ENCODE measurements at places on chromosomes 16 and 17. TPM values are rescaled to one million over a fixed set of nuclear protein-coding genes. Genes with fewer than 3 reads are reported as not detected.

PRSS36 gene
- total RNA-seq, result not detected

ZNF469 gene
- total RNA-seq, result 0.12 TPM

SSTR5 gene
- not detected for total RNA-seq

SCGB1C2 gene
- not detected for total RNA-seq

WDR45B gene
- 75.6 TPM for total RNA-seq

MYH8 gene
- 0.18 TPM for total RNA-seq

ITGA2B gene
- total RNA-seq, result 0.21 TPM

CPSF4L gene
- not detected for total RNA-seq

DNA sequence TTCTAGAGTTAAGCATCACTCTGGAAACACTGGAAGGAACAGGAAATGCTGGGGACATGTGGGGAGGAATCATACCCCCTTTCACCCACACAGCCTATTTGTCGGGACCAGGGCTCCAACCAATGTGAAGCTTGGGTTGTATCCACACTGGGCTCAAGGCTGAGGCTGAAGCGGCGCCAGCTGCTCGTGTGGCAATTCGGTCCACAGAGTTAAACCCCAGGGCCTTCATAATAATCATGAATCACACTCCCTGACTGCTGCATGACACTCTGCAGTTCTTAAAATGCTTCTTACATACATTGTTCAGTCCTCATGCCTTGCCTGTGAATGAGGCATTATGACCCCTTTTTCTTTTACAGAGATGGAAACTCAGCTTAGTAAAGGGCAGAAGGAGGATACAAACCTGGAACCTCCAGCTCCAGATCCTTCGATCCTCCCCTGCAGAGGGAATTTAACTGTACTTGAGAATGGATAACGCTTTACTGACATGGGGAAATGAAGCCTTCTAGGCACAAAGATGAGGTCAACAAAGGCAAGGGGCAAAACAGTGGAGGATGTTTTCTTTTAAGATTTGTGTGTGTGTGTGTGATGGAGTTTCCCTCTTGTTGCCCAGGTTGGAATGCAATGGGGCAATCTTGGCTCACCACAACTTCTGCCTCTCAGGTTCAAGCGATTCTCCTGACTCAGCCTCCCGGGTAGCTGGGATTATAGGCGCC lies 72.7 kb downstream of the SOX9 start:
- DNase-seq, result no peak

GRCh38 chr16:27383556-27384243 lies 18.3 kb upstream of the IL21R start:
- no peak for DNase-seq

DNA sequence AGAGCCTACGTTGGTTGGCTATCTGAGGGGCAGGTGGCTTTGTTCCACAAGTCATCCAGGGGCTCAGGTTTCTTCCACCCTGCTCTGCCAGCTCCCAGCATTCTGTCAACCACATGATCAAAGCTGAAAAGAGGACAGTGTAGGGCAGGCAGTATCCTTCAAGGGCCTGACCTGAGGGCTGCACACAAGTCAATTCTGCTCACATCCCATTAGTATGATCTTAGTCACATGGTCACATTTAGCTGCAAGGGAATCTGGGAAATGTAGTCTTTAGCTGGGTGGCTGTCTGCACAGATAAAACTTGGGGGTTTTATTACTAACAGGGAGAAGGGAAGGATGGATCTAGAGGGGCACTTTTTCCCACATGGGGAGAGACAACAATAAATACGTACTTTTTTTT lies 97.3 kb downstream of the SALL1 start:
- no peak for DNase-seq

DNA sequence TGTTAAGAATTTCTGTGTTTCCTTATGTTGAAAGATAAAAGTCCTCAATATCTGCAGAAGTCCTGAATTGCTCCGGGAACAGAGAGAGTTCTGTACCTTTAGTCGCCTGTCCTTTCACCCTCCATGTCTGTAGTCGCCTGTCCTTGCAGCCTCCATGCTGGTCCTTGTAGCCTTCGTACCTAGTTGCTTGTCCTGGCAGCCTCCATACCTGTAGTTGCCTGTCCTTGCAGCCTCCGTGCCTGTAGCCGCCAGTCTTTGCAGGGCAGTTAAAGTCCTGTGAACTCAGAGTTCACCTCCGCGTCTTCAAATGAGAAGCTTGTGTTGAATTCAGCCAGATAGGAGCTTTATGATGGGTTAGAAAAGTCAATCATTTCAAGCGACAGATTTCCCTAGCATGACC lies 19.5 kb upstream of the ITGAX start:
- DNase-seq, result no peak

- peak; percentile 67 for DNase-seq
These were observed 134.6 kb downstream of the CLEC16A start for GRCh38 chr16:11078812-11079459.

GRCh38 chr16:75064403-75065148 lies 52.0 kb downstream of the LDHD start:
- peak; percentile 70 for DNase-seq

- DNase-seq, result no peak
These were observed 1403.8 kb upstream of the GOT2 start for GRCh38 chr16:60137891-60138290.

DNA sequence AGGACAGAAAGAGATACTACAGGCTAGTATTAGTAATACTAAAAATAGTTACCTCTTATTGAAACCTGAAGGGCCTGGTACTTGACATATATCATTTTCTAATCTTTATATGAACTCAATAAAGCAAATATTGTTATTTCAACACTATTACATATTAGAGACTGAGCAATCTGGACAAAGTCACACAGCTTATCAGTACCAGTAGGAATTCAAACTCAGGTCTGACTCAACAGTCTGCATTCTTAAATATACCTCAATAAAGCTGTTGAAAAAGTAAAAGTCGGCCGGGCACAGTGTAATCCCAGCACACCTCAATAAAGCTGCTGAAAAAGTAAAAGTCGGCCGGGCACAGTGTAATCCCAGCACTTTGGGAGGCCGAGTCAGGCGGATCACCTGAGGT lies 67.4 kb downstream of the KANSL1 start:
- DNase-seq, result no peak

DNA sequence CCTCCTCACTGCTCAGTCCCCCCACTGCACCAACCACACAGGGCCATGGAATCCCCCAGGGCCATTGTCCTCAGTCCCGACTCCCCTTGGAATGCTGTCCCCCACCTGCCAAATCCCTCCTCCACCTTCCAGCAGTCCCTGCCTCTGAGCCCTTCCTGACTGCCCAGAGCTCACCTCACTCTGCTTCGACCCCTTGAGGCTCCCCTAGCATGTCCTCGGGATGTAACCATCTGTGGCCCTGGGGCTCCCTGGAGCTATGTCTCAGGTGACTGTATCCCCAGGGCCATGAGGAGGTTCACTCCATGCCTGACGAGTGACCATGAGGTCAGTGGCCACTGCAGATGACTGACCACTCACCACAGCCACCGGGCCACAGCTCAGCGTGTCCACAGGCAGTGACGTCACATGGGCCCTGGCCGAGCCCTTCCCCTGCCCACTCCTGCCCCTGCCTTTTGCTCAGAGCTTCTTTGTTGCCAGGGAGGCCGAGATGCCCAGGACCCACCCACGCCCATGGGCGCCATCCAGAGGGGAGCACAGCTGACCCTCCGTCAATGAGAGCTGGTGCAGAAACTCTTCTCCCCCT lies 7.7 kb upstream of the PIEZO1 start:
- DNase-seq, result no peak

GRCh38 chr17:81082177-81083073 lies 47.5 kb downstream of the BAIAP2 start:
- no peak for DNase-seq

GRCh38 chr16:56401482-56401881 lies 23.9 kb downstream of the AMFR start:
- DNase-seq, result no peak

- DNase-seq, result no peak
These were observed 28.6 kb downstream of the TK2 start for GRCh38 chr16:66521252-66521713.

- DNase-seq, result peak; percentile 73
These were observed 38.3 kb upstream of the HAPSTR1 start for GRCh38 chr16:9053006-9053601.

GRCh38 chr17:44315760-44316731 lies 7.6 kb downstream of the RUNDC3A start:
- no peak for DNase-seq

- DNase-seq, result no peak
These were observed 16.8 kb downstream of the KCTD5 start for GRCh38 chr16:2698965-2699750.

GRCh38 chr17:17874478-17874877 lies 37.7 kb upstream of the SREBF1 start:
- no peak for DNase-seq

- DNase-seq, result no peak
These were observed 69.6 kb upstream of the GAS7 start for GRCh38 chr17:10268005-10268404.

DNA sequence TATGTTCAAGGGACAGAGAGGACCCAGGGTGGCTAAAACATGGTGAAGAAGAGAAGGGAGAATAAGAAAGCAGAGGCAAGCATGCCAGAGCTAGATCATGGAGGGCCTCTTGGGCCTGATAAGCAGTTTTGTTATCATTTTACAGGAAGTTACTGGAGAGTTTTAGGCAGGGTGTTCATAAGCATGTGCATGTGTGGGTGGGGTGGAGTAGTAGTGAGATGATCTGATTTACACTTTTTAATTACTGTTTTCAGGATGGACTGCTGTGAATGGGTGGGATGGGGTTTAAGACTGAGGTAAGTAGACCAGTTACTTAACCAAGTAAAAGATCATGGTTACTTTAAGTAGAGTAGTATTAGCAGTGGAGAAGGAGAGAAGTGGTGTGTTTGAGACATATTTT lies 173.6 kb downstream of the PHKB start:
- no peak for DNase-seq

DNA sequence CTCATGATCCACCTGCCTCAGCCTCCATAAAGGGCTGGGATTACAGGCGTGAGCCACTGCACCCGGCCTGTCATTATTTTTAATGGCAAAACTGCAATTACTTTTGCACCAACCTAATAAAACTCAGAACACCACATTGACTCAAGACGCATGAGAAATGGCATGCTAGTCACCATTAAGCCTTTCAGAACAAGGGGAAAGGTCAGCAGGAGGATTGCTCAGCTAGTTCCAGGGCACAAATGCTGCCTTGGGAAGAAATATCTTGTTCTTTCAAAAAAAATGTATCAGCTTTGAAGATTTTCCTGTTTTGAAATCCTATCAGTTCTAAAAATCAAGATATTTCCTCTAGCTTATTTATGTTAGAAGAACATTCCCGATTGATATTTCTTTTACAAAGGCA lies 32.4 kb upstream of the CDYL2 start:
- no peak for DNase-seq

DNA sequence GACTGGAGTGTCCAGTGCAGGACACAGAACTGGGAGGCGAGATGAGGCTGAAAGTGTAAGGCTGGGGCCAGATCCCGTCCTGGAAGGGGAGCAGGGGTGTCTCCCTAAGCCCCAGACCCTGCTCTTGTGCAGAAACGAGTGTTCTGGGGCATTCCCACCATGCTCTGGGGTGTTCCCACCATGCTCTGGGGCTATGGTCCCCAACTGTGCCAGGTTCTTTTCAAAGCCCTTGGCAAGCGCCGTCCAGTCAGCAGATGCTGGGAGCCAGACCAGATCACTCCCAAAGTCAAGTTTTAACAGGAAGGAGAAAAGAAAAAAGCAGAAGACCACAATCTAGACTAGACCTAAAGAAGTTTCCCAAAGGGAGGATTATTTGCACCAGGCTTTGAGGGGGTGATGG lies 2.5 kb downstream of the TAX1BP3 start:
- no peak for DNase-seq

DNA sequence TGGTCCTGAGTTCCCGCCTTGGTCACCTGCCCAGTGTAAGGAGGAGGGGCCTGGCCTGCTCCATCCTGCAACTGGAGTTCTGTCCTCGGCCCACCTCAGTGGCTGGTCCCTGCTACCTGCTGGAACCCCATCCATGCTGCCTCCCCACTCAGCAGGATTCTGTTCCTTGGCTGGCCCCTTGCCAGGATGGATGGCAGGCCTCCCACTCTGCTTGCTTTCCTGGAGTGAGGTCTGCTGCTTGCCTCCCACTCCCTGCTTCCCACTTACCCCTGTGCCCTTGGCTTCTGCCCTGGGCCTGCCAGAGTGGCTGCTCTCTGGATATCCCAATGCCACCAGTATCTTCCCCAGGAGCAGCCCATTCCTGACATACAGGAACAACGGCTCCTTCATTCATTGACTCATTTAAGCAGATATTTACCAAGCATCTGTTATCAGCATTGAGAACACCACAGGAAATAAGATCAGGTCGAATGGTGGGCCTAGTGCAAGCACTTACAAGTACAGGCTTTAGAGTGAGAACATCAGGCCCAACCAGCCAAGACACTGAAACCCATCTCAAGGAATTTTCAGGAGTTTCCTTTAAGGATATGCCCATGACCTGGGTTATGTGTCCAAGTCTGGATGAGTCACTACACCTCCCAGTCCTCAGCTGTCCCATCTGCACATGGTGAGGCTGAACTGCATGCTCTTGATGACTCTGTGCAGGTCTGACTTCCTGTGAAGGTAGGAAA lies 17.0 kb upstream of the RPRML start:
- DNase-seq, result peak; percentile 44

DNA sequence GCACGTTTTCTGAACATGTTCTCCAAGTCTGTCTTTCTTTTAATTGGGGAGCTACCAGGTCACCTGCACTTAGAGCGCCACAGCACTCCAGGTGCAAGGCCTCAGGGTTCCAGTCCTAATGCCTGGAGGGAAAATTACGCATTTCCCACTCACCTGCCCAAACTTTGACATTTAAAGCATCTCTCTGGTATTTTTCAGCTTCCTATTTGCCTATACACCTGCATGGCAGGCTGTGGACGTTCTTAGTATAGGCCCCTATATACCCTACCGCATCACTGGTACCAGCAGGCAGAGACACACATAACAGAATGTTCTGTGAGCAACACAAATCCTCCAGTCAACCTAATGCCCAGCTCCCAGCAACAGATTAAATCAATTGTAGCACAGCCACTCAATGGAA lies 213.3 kb downstream of the MRTFB start:
- no peak for DNase-seq

DNA sequence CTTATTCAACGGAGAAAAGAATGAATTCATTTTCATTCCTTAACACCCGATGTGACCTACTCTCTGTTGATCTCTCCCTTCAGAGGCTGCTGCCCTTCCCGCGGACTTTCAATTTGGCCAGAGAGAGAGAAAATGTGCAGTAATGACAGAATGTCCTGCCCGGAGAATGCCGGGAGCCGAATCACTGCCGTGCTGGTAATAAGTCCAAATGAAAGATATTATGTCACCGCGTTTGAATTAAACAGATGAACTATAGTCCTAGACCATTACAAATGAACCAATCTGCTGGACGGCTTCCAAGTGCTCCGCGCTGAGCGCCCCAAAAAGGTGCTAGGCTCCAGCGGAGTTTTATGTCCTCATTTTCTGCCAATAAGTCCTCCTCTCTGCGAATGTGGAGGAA lies 14.7 kb upstream of the C16orf82 start:
- no peak for DNase-seq
